ENCODE measurements at places on chromosomes 7 and 10.

GRCh38 chr7:7369134-7369533 is 166.5 kb downstream of the COL28A1 start:
- DNase-seq = no peak

- DNase-seq = no peak
These were observed 49.8 kb downstream of the RASGEF1A start for GRCh38 chr10:43216931-43217562.

DNA sequence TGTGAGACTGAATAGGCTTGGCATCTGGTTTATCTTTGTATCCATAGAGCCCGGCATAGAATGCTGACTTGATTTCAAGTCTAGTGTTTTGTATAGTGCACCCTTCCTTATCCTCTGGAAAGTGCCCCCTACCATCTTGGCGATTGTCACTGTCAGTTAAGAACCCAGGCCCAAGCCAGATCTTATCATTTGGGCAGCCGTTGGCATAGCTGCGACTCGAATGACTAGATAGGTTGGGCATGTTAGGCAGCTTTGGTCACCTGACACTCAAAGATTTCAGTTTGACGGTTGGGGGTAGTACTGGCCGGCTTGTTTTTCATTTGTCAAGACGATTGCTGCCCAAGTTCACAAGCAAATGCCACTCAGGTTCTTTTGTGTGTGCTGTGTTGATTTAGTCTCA is 6.6 kb downstream of the NIPSNAP2 start:
- no peak for DNase-seq

DNA sequence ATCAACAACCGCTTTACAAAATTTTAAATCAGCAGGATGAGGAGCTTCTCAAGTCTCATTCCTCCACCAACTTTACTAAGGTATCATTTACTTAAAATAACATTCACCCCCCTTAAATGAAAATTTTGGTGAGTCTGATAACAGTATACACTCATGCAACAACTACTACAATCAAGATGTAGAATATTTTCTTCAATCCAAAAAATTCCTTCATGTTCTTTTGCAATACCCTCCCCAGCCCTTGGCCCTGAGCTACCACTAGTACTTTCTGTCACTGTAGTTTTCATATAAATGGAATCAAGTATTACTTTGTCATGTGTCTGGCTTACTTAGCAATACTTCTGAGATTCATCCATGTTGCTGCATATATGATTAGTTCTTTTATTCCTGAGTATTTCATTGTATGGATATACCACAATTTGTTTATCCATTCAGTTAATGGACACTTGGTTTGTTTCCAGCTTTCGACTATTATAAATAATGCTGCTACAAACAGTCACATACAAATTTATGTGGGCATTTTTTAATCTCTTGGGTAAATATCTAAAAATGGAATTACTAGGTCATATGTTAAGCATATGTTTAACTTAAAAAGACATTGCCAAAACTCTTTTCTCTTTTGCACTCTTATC is 43.0 kb downstream of the NT5C2 start:
- DNase-seq = no peak

DNA sequence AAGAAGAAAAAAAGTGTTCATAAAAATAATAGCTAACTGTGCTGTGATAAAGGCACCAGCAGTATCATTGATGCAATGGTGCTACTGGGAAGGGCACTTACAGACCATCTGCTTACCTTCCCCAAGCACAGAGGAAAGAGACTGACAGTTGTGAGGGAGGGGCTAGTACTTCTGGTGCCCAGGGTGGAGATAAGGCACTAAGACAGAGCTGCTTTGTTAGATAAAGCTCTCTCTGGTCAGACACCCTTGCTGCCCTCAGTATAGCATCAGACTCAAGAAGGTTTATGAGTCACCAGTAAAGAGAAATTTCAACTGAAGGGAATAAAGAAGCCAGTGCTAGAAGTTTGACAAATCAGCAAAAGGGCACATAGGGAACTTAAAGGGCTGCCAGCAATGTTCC is 325.6 kb downstream of the HPSE2 start:
- DNase-seq = no peak

DNA sequence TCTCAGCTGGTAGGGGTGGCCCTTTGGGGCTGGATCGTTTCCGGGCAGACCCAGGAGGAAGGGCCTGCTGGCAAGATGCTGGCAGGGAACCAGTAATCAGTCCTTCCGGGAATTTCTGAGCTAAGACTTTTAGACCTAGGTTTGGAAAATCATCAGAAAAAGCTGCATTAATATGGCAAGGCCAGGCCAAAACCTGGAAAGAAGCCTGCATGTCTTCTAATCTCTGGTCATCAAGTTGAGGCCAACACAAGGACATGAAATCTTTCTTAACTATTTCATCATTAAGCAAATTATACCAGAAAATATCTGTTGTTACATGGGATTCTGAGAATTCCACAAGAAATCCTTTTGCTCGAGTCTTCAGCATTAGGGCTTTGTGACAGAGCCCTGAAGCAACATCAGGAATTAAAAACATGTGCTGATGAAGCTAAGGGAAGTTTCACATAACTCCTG is 19.9 kb downstream of the CPA1 start:
- no peak for DNase-seq

DNA sequence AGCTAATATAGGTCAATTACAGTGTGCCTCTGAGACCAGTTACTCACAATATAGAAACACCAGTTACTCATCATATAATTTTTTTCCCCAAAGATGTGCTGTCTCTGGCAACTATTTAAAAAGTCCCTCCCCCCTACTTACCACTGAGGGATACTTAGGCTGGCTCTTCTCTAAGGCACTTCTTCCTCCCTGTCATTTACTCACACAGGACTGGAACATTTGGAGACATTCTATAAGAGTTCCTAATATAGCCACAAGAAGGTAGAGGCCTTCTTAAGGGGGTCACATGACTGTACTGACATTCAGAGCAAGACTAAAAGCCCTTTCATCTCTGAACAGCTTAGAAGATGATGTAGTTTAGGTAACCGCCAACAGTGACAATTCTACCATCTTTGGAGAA is 44.4 kb upstream of the SLIT1 start:
- DNase-seq = no peak

- DNase-seq = no peak
These were observed 11.6 kb downstream of the PDZD7 start for GRCh38 chr10:101019440-101019703.

DNA sequence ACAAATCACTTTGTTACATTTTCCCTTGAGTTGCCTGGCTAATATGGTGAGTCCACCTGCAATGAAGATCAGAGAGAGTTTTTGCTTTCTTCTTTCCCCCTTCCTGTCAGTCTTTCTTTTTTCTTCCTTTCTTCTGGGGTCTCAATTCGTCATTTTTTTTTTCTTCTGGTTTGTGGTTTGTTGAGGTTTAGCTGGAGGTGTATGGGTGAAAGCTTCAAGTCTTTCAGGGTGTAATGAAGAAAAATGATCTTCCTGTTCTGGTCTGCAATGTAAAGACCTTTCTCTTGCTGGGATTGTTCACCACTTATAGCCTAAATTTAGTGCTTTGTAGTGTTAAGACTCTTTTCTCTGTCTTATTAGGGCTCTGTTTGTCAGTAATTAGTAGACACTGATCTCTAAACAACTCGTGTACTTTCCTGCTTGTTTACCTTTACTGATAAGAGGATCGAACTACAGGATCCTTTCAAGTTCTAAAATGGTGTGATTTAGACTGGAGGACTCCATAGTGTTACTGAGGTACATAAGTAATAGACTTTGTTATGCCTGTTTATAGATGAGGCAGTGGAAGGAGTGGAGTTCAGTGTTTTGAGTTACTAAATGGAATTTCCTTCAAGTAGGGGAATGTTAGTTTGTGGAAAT is 129.1 kb downstream of the SUGCT start:
- DNase-seq = no peak

DNA sequence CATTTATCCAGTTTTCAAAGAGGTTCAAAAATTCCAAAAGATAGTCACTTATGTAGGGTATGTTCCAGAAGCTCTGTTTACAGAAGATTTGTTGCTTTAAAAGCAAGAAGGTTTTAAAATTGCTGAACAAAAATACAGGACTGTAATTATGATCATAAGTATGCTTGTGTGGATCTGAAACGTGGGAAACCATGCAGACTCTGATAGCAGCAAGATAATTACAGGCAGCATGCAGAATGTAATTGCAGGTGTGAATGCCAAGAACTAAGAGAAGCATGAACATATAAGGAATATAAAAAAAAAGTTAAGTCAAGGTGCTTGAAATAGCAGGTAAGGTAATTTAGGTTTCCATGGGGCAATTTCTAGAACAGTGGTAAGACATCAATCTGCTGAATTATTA is 405.7 kb downstream of the ARL4A start:
- DNase-seq = no peak

GRCh38 chr10:119221201-119221600 is 13.8 kb downstream of the GRK5 start:
- DNase-seq = no peak

DNA sequence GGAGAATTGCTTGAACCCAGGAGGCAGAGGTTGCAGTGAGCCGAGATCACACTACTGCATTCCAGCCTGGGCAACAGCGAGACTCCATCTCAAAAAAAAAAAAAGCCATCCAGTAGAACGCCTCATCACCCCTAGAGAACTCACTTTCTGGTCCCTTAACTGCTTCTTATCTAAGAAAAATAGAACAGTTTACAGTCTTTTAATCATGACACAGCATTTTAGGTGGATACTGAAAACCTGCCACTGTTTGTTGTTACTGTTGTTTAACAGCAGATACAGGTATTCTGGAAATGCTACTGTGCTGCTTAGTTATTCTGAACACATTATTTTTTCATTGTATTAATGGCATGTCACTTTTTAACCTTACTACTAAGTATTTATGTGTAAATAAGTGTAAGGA is 624.3 kb upstream of the GHITM start:
- DNase-seq = no peak

- no peak for DNase-seq
These were observed 312.0 kb downstream of the DPP6 start for GRCh38 chr7:154364170-154364569.

DNA sequence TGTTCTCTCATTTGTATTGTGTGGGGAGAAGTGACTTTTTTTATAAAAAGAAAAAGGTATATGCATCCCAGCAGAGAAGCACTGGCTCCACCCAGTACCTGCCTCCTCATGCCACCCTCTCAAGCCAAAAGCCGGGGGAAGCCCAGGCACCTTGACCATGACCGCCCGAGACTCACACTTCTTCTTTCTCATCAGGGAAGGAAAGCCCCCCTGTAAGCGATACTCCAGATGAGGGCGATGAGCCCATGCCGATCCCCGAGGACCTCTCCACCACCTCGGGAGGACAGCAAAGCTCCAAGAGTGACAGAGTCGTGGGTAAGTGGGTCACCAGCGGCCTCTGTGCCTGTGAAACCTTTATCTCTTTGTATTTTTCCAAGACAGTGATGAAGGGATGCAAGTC is 22.9 kb downstream of the IKZF1 start:
- DNase-seq = no peak

Data from stimulated activated CD4-positive, alpha-beta T cell treated with anti-CD3 and anti-CD28 coated beads, Interleukin-1b, Interleukin-23, amount 100 ng/mL, for 1 hour (primary cell).